ENCODE measurements at places on chromosomes 3 and 15. TPM values are rescaled to one million over a fixed set of nuclear protein-coding genes. Genes with fewer than 3 reads are reported as not detected.

GRK7 gene
- not detected for total RNA-seq

CA12 gene
- 26.5 TPM for total RNA-seq

SLC28A1 gene
- total RNA-seq, result not detected

PIK3R4 gene
- 23.2 TPM for total RNA-seq

CLN6 gene
- 25.4 TPM for total RNA-seq

Data from pericardium fibroblast (primary cell).